Body of pancreas (tissue), 4 donors: ENCODE measurements at places on chromosomes 4 and X. TPM values are rescaled to one million over a fixed set of nuclear protein-coding genes. Genes with fewer than 3 reads are reported as not detected.

GRCh38 chr4:56531149-56531770 lies 25.7 kb downstream of the ARL9 start:
- no peak for DNase-seq

The TCEAL2 gene
- total RNA-seq = 1.3 TPM

DNA sequence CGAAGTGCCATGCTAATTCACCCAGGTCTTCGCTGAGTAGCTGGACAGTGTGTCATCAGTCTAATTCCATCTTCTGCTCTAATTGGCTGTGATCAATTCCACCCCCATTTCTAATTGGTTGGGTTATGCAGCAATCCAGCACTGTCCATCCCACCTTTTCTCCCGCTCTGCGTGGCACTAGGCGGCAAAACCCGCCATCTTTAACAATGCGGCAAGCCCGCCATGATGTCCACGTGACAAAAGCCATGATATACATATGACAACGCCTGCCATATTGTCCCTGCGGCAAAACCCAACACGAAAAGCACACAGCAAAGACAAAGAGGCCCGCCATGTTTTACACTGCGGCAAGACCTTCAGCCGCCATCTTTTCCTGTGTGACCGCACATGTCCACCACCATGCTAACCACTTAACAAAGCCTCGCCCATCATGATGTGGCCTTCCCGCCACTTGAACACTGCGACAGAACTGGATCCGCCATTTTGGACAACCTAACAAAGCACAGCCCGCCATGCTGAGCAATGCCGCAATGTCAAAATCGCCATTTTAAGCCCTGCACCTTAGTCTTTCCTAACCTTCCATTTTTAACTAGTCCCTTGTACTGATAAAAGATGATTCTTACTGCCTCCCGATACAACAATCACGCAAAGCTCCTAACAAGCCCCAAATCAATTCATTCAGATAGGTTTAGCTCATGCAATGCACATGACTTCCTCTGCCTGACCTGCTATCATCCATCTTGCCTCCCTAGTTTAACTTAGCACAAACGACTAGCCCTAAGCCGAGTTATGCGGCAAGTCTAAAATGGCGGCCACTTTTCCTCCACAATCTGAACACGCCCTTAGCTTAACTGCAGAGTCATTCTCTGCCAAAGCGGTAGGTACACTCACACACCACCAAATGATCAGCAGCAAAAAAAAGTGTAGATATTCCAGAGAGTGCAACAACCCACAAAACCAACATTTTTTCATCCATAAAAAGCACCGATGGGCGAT lies 288.3 kb downstream of the CHIC1 start:
- DNase-seq = peak; percentile 90

The PWWP3B gene
- total RNA-seq = 9.6 TPM

DNA sequence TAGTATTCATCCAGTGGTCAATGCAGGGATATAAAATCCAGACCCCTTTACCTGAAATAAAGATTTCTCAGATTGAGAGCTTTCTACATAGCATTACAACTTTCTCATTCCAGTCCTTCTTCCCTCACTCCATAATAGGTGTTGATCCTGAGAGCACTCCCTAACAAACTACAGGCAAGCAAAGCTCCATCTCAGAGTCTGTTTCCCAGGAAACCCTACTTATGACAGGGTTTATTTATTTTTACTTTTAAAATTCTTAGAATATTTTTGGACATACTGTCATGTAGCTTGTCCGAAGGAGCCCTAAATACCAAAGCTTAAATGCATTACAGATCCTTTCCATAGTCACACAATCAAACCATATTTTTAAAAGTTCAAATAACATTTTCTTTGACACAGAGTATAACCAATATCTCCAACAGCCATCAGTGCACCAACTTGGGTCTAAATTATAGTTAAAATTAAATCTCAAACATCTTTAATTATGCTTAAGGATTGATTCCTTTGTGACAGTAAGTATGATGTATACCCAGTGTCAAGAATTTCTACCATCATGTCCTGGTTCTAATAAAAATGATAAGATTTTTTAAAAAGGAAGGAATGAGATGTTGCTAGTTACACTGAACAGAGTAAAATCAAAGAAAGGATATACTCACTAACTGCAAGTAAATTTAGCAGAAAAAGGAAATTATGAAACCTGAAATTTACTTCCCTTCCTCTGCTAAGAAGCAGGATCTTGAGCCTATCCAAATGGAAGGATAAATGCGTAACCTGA lies 580.4 kb upstream of the ADGRL3 start:
- DNase-seq = no peak

The AFP gene
- total RNA-seq = not detected
